NCI-H510A (cell line): ENCODE measurements at places on chromosomes 16 and 17.

- no peak for DNase-seq
Observed at GRCh38 chr17:28916302-28916934, 13.5 kb upstream of the DHRS13 start.

DNA sequence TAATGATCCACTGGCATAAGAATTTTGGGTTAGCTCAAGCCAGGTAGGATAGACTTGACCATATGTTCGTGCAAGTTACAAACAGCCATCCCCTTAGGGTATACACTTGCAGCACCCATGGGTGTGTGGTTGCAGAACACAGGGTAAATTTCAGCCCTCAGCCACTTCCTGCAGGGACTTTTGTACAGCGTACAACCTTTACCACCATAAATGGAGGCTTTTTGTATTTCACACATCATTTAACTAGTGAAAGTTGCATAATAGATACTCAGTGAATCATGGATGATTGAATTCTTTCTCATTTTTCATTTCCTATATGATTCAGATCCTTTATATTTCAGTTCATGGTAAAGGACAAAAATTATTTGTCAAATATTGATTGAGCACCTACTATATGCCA lies 473.9 kb downstream of the CDH13 start:
- no peak for DNase-seq

GRCh38 chr17:31459716-31460115 lies 68.2 kb downstream of the RAB11FIP4 start:
- no peak for DNase-seq

GRCh38 chr16:81266680-81267095 lies 28.2 kb downstream of the BCO1 start:
- DNase-seq: peak; percentile 16

GRCh38 chr16:85593494-85594221 lies 19.5 kb upstream of the GSE1 start:
- DNase-seq: no peak

DNA sequence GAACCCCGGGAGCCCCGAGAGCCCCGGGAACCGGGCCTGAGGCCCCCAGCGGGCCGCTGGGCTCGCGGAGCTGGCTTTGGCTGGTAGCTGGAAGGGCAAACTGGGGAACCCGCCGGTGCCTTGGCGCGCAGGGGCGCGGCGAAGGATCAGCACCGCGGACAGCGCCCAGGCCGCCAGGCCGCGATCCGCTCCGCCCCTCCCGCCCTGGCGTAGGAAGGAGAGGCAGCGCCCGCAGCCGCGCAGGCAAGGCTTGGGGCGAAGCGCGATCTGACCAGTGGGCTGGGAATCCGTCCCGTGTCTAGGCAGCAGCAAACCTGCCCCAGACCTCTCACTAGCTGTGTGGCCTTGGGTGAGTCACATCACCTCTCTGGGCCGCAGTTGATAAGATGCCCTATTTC lies 331 bp upstream of the CCDC92B start:
- peak; percentile 42 for DNase-seq

GRCh38 chr17:57357830-57358430 lies 101.6 kb downstream of the MSI2 start:
- no peak for DNase-seq

DNA sequence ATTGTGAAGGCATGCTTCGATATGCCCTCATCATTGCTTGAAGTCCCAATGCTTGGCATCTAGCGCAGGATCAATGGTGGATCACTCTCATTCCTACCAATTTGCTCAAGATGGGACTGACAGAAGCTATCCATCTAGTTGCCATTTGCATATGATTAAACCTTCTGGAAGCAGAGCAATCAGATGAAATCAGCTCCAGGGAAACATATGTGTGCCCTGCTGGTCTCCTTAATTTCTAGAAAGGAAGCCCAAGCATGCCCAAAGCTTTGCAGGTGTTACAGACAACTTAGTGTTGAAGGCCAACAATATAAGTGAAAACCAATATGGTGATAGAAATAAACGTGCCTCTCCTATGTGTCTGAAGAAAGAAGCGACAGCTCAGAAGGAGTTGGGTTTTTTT lies 350.0 kb upstream of the ERCC4 start:
- no peak for DNase-seq

- peak; percentile 35 for DNase-seq
Observed at GRCh38 chr16:53755026-53755910, 51.3 kb downstream of the FTO start.

- no peak for DNase-seq
Observed at GRCh38 chr16:50360033-50360778, 8.6 kb downstream of the BRD7 start.

- DNase-seq: no peak
Observed at GRCh38 chr17:29948448-29949215, 7.2 kb downstream of the EFCAB5 start.

DNA sequence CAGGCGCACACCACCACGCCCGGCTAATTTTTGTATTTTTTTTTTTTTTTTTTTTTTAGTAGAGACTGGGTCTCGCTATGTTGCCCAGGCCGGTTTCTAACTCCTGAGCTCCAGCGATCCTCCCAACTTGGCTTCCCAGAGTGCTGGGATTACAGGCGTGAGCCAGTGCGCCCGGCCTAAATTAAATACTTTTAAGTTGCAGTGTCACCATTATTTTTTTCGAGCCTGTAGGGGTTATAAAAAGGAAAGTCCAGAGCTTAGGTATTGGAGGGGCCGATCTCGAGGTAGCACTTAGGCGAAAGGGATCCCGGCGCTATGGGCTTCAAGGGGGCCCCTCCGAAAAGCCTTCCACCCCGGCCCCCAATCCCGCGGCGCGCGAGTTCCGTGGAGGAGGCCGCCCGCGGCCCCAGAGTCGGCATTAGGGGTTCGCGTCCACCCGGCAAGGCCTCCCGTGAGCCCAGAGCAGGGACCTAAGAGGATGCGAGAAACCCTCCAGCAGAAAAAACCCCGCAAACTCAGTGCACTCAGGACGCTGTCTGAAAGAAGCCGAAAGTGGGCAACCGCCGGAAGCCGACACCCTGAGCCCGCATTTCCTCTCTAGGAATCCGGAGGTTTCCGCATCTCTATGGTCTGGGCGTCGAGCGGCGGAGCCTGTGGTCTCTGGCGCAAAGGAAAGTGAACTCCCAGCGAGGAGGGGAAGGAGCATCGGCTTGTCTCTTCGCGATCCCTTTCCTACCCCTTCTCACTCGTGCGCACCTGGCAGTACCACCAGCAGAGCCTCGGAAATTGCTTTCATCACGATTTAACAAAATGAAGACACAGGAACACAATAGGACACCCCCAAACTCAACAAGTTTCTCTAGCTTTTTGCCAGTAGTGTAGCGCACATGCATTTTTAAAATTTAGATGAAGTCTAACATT lies 14.1 kb upstream of the RGS9 start:
- DNase-seq: peak; percentile 83

GRCh38 chr16:58026139-58026704 lies 668 bp downstream of the MMP15 start:
- no peak for DNase-seq

DNA sequence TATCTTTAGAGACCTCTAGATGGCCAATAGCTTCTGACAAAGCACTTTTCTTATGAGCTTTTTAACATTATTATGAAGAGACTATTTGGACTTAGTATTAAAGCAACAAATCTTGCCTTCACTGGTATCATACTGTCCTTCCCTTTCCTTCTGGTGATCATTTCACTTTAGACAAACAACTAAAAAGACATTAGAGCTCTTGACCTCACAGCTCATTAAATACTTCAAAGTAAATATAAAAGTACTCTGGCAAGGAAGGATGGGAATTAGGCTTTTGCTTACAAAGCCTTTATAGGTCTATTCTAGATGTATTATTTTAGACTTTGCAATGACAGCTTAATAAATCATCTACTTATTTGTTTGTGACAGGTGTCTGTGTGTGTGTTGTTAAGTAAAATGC lies 11.1 kb downstream of the STXBP4 start:
- peak; percentile 1 for DNase-seq

GRCh38 chr17:77701996-77702395 lies 256.5 kb upstream of the TNRC6C start:
- no peak for DNase-seq

GRCh38 chr17:68937890-68938514 lies 17.2 kb downstream of the ABCA8 start:
- no peak for DNase-seq

- no peak for DNase-seq
Observed at GRCh38 chr16:87070657-87071056, 246.5 kb downstream of the C16orf95 start.

DNA sequence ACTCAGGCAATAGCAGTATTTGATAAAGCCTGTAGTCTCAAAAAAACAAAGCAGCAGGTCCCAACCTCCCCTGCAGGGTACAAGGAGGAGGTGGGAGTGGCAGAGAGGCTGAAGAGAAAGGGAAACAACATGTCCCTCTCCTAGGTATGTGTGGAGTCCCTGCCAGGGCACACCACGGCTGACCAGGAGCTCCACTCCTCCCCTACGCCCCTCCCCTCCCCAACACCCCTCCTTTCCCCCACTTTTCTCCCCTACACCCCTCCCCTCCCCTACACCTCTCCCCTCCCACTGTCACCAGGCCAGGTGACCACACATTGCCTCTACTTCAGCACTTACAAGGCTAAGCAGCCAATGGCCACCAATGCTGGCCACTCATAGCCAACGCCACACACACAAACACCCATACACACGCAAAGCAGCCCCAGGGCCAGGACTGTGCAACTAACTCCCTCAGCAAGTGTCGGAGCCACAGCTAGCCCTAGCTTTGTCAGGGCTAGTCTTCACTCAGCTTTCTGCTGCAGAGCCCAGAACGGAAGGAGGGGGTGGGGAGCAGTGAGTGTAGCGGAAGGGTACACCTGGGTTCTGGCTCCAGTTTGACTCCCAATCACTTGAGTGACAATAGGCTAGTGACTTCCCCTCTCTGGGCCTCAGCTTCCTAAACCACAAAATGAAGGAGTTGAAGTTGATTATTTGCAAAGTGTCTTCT lies 8.2 kb downstream of the CAVIN1 start:
- DNase-seq: no peak

DNA sequence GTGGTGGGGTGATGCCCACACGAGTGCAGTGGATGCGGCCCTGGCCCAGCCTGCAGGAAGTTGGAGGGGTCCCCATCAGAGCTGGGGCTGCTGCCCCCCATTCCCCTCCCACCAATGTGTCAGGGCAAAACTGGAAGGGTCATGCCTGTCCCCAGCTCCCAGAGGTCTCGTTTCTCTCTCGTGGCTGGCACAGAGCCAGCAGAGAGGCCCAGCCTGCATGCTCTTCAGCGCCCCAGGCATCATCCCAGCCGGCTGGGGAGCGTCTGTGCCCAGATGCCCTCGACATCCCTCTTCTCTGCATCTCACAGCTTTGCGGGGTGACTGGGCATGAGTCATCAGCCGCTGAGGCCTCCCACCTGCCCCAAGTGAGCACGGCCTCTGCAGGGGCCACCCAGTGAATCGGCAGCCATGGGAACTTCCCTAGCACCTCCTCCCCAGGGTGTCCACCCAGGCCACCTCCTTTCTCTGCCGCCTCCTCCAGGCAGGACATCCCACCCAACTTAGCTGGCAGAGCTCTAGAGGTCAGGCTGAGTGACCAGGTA lies 9.8 kb upstream of the CSNK1D start:
- peak; percentile 47 for DNase-seq

DNA sequence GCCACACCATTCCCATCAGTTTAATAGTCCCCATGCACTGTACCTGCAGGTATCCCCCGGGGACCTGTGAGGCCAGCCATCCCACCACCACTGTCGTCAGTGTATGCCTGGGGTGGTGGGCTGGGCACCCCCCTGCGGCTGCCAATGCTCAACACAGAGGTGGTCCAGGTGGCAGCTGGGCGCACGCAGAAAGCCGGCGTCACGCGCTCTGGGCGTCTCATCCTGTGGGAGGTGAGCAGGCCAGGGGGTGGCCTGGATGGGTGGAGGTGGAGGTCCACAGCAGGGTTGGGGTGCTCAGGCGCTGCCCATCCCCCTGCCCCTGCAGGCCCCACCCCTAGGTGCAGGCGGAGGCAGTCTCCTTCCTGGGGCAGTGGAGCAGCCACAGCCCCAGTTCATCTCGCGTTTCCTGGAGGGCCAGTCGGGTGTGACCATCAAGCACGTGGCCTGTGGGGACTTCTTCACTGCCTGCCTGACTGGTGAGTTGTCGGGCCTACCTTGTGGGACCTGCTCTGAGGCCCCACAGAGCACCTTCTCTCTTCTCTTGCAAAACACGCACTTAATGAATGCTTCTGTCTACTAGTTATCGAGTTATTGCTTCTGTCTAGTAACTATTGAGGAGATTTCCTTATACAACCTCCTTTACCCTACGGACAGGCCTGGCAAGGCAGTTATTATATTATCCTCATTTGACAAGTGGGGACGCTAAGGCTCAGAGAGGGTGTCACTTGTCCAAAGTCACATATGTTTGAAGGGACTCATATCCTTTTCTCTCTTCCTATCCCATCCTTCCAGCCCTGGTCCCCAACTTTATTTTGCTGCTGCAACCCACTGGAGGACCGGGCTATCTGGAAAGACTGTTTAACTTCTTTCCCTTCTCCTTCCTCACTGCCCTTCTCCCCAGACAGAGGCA lies 5.8 kb upstream of the TRAF4 start:
- no peak for DNase-seq

DNA sequence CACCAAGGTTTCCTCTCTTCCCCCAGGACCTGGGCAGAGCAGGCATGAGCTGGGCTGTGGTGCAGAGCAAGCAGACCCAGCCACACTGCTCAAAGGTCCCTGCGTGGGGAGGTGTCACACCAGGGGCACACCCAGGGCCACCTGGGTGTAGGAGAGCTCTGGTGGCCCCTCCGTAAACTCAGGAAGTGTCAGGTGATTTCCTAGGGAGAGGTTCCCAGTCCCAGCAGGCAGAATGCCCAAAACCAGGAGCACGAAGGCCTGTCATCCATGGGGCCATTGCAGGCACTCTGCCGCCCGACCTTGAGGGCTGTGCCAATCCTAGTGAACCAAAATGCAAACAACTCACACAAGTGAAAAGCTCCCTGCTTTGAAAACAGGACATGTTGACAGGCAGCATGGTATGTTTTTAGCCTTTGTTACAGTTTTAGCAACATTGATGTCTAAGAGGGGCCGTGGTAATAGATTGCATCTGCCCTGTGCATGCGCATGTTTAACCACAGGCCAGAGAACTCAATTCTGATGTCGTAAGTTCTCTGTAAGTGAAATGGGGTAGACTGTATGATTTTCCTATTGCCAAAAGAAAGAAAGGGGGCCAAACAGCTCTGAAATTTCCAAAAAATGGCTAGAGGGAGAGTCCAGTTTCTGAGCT lies 21.3 kb downstream of the CIBAR2 start:
- DNase-seq: no peak

- no peak for DNase-seq
Observed at GRCh38 chr17:79223471-79223870, 148.8 kb downstream of the ENGASE start.

DNA sequence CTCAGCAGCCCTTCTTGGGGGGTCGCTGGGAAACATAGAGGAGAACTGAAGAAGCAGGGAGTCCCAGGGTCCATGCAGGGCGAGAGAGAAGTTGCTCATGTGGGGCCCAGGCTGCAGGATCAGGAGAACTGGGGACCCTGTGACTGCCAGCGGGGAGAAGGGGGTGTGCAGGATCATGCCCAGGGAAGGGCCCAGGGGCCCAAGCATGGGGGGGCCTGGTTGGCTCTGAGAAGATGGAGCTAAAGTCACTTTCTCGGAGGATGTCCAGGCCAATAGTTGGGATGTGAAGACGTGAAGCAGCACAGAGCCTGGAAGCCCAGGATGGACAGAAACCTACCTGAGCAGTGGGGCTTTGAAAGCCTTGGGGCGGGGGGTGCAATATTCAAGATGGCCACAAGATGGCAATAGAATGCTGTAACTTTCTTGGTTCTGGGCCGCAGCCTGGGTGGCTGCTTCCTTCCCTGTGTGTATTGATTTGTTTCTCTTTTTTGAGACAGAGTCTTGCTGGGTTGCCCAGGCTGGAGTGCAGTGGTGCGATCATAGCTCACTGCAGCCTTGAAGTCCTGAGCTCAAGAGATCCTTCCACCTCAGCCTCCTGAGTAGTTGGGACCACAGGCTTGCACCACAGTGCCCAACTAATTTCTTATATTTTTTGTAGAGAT lies 3.4 kb downstream of the STH start:
- peak; percentile 36 for DNase-seq
